Kidney (tissue), 22 donors: ENCODE measurements at places on chromosomes 6 and 20. TPM values are rescaled to one million over a fixed set of nuclear protein-coding genes. Genes with fewer than 3 reads are reported as not detected.
A peak's percentile ranks its signal among the peaks of the same experiment; 100 is the strongest.

Gene ANKRD6
- 10.3 TPM for polyA plus RNA-seq

Gene CD40
- polyA plus RNA-seq = 15.7 TPM

Gene TRMT11
- polyA plus RNA-seq = 10.6 TPM

Gene PRDM1
- 0.86 TPM for polyA plus RNA-seq

Gene IL17A
- not detected for polyA plus RNA-seq

Gene ARFGEF3
- 1.2 TPM for polyA plus RNA-seq

Gene HLA-DMB
- 45.5 TPM for polyA plus RNA-seq

Gene PRR18
- not detected for polyA plus RNA-seq

Gene INSM1
- polyA plus RNA-seq = not detected

Gene TXLNB
- polyA plus RNA-seq = 0.13 TPM

Gene ARMH2
- polyA plus RNA-seq = not detected

Gene SMLR1
- polyA plus RNA-seq = 5.1 TPM

Gene GTSF1L
- polyA plus RNA-seq = not detected

Gene BEND6
- polyA plus RNA-seq = 0.86 TPM

GRCh38 chr6:85449388-85449817 is 480 bp upstream of the NT5E start:
- peak; percentile 40 for DNase-seq

DNA sequence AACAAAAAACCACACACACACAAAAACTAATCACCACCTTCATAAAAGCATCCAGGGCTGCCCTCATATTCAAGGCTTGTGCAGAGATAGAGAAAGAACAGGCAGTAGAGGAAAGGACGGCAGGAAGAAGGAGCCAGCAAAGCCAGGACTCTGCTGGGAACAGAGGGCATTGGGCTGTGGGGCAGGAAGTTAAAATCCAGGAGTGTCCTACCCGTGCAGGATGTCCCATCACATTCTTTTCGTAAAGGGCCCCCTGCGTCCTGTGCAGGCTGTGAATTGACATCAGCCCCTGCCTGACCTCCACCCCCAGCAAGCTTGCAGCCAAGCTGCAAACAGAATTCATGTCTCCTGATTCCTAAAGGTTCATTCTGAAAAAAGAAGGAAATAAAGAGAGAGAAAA is 96.4 kb upstream of the AKAP12 start:
- no peak for DNase-seq

- peak; percentile 93 for DNase-seq
These were observed 28.6 kb downstream of the FOXO3 start for GRCh38 chr6:108589244-108589791.

DNA sequence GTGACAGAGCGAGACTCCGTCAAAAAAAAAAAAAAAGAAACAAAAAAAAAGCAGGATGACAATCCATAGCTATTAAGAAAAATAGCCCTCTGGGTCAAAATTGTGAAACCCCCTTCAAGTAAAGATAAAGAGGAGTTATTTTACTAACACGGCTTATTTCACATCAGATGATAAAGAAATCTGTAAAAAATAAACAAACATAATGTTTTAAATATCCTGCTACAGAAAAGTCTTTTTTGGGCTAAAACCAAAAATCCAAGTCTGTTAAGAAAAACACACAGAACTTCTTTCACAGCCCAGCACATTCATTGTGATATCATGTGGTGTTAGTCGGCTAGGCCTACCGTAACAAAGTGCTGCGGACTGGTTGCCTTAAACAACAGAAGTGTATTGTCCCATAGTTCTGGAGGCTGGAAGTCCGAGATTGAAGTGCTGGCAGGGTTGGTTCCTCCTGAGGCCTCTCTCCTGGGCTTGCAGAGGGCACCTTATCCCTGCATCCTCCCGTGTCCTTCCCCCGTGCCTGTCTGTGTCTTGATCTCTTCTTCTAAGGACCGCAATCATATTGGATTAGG is 239.2 kb upstream of the TAB2 start:
- DNase-seq = no peak

DNA sequence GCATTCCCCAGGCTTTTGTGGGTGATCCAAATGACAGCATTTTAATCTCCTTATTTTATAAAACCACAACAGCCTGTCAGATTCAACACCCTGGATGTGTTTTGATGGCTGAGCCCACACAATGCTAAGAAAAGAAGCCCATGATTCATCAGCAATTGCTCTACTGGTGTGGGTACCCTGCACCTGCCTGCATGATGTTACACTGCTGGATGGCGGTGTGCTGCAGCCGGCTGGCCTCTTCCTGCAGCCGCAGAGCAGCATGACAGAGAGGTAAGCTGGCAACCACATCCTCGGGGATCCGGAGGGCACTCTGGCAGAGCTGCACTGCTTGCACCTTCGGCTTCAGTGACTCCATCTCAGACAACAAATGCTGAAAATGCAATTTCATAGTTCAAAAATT is 327.5 kb downstream of the SYNE1 start:
- DNase-seq = no peak

DNA sequence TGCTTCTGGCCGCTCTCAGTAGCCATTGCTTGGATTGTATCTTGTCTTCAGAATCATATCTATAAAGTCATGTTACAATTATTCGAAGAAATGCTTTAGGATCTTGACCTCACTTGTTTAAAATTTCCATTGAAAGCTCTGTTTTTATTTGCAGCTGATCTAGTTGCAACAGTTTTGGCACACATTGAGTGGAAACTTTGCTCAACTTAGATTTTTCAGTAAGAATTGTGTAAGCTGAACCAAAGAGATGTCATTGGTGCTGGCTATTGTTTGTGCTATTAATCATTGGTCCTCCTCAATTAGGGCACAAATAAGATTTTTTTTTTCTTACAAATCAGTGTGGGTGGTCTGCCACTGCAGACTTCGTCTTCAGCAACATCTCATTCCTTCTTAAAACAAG is 649.2 kb downstream of the MMUT start:
- no peak for DNase-seq

GRCh38 chr6:143107911-143108761 is 47.4 kb downstream of the AIG1 start:
- peak; percentile 56 for DNase-seq

- DNase-seq = no peak
These were observed 90.1 kb downstream of the ZNF217 start for GRCh38 chr20:53503517-53503919.

DNA sequence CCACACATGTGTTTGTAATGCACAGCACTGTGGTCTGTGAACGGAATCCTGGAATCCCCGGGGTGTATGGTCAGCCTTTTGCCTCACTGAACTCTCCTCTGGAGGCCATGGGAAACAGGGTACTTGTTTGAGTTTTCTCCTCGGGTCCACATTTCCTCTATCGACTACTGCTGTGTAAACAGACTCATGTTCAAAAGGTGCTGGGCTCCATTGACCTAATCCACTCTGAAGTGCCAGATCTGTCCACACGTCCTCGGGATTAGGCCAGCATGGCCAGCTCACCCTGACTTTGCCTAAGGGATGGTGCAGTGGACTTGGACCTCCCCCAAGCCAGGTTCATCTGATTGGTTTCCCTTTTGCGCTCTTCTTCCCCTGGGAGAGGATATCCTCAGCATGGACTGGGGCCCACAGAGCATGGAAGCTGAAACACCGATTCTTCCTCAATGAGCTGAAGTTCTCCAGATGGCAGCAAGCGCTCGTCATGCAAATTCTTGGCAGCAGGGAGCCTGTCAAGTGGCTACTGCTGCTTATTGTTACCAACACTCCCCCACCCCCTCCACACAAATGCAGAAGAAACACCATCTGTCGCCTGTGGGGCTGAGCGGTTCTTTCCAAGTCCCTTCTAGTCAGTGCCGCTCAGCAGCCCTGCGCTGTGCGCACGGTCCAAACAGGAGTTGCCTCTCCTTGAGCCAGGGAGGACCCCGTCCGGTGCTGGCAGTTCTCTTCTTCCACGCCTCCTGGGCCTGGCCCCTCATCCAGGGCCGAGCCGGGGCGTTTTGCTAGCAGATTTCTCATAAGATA is 292.6 kb upstream of the MARCKS start:
- peak; percentile 88 for DNase-seq

- DNase-seq = no peak
These were observed 266.0 kb downstream of the CD83 start for GRCh38 chr6:14383393-14384174.

GRCh38 chr6:35411066-35411465 is 41.1 kb upstream of the FANCE start:
- no peak for DNase-seq

DNA sequence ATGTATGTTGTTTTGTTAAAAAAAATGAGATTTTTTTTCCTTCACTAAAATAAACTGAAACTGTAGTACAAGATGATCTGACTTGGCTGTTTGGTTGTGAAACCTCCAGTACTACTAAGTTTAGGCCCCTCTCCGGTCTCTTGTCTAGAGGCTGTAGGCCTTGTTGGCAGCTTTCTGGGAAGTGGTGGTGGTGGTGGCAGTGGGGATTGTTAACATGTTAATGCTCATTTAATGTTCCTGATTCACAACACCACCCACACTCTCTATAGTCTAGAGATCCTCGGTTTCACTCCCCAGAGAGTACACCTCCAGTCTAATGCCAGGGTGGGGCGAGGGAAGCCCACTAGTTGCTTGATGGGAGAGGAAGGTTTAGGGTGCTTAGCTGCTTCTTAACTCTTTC is 24.1 kb downstream of the STK4 start:
- no peak for DNase-seq

DNA sequence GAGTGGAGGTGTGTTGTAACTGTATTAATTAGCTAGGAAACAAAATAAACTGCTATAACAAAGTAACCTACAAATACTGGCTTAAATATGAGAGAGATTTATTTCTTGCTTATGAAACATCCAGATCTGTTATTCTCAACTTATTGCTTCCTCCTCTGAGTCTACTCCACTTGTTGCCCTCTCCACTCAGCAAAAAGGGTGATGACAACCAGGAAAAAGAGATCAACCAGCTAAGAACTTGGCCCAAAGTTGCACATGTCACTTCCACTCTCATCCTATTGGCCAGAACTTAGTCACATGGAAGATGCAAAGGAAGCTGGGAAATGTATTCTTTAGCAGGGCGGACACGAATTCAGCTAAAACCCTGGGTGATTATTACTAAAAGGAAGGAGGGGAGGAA is 5.2 kb upstream of the TP53RK start:
- DNase-seq = no peak

DNA sequence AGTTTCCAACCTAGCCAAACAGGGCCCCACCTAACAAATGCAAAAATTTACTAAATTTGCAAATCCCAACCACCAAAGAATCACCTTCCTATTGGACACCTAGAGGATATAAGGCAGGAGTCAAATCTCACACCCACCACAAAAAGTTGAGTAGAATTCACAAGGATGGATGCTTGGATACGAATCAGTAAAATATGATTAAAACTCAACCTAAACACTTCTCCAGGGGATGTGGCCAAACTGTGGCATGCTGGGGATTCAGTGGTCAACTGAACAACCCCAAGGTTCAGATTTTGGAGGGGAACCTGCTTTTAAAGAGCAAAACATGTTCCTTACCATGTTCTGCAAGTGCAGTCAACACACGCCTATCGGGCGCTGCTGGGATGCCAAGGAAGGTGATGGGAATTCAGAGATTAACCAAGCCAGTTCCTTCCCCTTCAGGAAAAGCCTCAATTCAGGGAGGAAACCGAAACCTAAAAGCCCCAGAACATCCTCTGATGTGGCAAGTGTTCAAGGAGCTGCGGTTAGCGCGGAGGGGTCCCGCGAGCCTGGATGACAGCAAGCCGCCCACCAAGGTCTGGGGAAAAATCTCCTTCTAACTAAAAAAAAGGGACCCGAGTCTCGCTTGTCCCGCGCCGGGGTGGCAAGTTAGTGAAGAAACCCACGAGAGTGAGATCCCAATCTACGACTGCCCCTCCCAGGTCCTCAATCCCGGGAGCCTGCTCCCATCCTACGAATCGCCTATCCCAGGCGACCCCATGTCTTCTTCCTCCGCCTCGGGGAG is 902 bp downstream of the SAMHD1 start:
- peak; percentile 75 for DNase-seq

DNA sequence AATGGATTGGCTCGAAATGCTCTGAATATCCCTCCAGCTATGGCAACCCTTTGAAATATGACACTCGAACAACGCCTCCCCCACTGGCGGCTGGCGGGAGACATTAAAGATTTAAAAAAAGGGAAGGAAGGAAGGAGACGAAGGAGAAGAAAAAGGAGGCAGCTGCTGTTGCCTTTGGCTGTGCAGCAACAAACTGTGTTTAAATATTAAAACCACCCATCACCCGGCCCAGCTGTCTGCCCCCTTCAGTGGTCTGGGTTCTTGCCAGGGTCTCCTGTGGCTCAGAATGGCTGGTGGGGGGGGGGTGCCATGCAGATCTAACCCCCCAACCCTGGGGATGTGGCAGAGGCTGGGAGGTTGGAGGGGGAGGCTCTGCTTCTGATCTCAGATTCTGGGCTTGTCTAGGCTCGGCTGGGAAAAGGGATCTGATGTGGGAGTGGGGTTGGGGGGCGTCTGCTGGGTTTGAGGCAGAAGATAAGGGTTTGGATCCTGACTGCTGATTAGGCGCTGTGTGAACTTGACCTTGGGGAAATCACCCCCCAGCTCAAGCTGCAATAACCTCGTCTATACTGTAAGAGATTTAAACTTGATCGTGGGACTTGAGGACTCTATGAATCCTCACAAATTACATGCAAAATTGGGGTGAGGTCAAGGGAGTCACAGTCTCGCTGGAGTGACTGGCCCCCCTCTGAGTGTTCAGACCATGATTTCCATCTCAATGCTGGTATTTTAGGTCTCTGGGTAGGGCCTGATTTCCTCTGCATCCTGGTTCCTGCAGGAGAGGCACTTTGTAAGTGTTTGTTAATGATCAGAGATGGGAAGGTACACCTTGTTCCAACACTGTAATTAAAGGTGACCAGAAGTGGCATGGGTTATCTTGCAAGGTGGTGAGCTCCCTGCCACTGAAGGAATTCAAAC is 40.3 kb upstream of the BLCAP start:
- peak; percentile 67 for DNase-seq

- peak; percentile 69 for DNase-seq
These were observed 719 bp upstream of the EDN1 start for GRCh38 chr6:12289365-12289919.

GRCh38 chr20:25011831-25012241 is 19.3 kb upstream of the APMAP start:
- no peak for DNase-seq

DNA sequence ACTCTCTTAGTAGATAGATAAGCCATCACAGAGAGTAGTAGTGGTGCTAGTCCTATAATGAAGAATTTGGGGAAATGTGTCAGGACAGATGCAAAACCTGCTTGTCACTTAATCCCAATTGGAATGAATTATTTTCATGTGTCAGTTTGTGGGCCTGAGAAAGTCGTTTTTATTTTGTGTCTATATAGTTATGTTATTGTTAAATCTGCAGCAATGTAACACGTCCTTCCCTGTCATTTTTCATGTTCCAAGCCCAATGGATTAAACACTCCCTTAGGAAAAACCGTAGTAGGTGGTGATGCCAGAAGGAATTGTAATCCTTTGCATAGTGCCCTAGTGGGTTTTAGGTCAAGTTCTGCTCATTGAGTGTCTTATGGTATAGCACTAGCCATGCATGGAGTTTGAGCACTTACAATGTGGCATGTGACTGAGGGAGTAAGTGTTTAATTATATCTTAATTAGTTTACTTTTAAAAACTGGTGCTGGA is 105.9 kb upstream of the PRSS16 start:
- DNase-seq = no peak

DNA sequence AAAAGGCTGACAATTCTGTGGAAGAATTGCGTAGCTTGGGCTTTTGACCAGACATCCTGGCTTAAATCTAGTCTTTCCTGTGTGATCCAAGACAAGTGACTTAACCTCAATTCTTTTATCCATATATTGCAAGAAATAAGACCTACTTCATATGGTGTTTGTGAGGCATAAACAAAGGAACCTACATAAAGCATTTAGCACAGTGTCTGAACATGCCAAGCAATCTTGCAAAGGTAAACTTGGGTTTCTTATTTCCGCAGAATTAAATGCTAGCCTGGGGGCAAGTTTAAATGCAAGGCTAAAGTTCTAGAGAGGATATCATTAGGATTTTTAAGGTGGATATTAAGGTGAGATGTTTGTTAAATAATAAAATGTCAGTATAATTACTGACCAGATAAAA is 47.9 kb downstream of the HDDC2 start:
- DNase-seq = no peak
